ENCODE measurements at places on chromosomes 11 and 22.

GRCh38 chr11:132604431-132604830 lies 927.9 kb downstream of the OPCML start:
- DNase-seq, result no peak

- no peak for DNase-seq
Measured at GRCh38 chr22:42645341-42645937, 3.8 kb downstream of the CYB5R3 start.

- no peak for DNase-seq
Measured at GRCh38 chr11:121654259-121654842, 201.6 kb upstream of the SORL1-AS1 start.

DNA sequence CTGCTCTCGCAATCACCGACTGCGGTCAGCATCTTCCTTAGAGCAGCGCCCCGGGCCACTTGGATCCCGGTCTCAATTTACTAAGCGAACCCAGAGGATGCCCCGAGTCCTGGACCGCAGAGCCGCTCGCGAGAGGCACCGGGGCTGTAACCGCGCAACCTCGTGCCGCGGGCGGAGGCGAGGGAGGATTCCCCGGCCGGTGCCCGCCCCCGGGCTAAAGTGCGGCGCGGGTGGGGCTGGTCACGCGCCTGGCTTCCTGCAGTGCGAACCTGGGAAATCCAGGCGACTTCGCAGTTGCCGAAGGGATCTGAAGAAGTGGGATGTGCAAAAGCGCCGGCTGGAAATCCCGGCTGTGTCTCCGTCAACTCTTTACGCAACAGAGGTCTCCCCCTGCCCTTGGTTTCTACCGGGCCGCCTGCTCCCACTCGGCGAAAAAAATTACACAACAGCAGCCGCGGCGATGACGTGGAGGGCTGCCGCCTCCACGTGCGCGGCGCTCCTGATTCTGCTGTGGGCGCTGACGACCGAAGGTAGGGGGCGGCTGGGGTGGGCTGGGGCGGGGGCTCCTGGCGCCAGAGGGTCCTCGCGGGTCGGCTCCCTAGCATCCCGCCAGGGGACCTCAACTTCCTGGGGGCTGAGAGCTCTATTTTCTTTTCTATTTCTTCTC lies at the start of gene NCR3LG1:
Gene NCR3LG1, plus strand, starts transcription at position 291 of the 667 bp plus-strand sequence. Its CDS starts 170 bp downstream, at position 461.
- DNase-seq, result peak; percentile 77

DNA sequence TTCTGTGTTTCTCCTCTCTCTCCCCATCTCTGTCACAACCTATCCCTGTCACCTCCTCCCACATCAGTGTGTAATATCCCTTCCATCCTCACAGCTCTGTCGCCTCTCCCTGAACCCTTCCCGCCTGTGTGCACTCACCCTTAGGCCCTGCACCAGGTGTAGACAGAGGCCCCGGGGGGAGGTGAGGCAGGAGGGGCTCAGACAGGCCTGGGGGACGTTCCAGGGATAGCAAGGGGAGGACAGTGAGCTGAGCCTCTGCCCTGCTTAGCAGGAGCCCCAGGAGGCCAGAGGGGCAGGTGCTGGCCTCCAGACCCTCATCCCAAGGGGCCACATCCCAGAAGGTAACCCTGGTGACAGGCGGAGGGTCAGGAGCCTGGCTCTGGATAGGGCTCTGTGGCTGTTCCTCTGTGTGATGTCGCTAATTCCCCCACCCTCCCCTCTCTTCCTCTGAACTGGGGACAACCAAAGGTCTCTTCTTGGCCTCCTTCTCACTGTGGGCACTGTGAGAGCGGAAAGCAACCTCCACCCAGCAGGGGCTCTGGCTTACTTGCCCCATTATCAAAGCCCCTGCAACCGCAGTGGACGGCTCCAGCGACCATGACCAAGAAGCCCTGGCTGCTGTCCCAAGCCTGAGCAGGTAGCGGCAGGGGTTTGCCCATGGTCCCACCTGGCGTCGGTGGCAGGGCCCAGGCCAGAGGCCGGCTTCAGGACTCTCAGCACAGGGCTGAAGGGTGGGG lies 35.7 kb downstream of the KCNJ4 start:
- DNase-seq, result no peak

DNA sequence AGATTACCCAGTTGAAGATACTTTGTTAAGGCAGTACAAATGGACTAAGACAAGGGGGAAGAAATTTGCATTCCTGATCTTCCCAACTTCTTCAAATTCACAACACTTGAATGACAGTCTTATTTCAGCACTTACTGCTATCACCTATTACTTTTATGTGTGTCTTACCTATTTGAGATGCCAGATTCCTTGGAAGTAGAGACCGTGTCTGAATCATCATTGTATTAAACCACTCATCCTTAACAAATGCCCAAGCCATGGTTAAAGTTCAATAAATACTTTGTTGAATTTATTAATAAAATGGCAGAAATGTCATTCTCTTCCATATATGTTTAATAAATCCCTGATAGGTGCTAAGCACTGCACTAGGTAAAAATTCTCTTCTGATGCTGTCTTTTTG lies 18.3 kb downstream of the SC5D start:
- no peak for DNase-seq

- no peak for DNase-seq
Measured at GRCh38 chr11:76253416-76253815, 47.1 kb upstream of the WNT11 start.

- DNase-seq, result no peak
Measured at GRCh38 chr22:29201782-29202181, 3.9 kb upstream of the EMID1 start.

DNA sequence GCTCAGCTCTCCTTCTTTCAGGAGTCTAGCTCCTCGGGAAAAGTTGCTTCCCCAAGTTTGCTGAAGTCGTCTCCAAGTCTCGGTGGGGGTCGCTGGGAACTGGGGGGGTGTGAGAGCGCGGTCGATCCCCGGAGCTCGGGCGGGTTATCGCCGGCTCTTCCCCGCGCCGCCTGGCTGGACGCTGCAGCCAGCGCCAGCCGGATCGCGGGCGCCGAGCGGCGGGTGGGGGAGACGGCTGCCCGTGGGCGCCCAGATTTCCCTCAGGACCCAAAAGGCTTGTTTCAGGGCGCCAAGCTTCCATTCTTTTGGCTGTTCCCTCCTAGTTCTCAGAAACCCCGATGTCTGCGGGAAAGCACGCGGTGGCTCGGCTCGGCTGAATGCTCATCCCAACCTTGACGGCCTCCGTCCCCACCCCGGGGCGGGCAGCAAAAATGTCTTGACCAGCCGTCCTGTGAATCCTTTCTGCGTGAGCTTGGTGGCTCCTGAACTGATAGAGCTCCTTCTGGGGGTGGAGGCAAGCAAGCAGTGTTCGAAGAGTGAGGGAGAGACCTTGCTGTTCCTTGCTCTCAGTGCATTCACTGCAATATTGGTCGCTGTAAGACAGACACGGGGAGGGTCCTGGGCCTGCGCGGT lies 1.7 kb downstream of the ZBTB16 start:
- peak; percentile 37 for DNase-seq

GRCh38 chr11:83922953-83923352 lies 636.8 kb upstream of the CCDC90B start:
- no peak for DNase-seq

DNA sequence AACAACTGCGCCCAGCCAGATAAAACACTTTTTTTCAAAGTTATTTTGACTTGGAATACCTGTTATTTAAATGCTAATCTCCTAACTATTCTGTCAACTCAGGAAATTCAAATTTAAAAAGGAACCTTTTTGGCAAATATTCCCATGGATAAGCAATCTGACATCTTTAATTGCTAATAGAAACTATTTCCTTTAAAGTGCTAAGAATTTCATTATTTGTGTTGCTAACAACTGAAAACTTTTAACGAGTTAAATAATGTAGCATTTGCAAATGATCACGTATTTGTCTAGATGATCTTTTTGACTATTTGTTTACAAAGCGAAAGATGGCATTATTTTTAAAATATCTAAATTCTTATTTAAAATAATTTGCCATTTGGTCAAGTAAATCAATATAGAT lies 28.8 kb downstream of the CSTF3 start:
- peak; percentile 33 for DNase-seq

DNA sequence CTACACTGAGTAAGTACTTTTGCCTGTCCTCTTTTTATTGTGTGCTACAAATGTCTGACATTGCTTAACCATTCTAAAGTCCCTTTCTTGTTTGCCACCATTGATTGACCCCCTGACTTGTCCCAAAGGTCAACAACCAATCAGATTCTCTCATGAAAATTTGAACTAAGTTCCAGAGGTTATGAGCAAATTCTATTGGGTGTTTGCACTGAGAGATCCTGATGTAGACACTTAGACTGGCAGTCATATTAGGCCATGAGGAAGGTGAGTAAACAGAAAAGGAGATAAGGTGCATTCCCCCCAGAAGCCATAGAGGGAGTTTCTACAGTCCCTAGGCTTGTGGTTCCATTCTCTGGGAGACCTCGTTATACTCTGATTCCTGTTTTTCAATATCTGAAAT lies 101.3 kb upstream of the E2F8 start:
- no peak for DNase-seq

DNA sequence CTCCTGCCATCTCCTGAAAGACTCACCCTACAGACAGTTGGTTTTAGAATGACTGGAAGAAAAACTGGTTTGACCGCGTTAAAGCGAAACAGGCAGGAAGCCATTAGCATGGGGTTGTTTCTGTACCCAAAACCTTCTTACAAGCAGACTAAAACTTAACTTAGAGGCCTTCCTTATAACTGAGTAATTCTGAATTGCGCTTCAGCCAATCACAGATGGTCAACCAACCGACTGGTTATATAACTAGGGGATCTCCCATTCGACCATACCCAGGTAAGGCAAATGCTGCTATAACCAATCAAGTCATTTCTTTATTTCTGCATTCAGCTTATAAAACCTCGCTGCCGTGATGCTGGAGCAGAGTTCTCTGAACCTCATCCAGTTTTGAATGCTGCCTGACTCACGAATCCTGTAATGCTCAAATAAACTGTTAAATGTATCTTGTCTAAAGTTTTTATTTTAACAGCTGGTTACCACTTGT lies 87.8 kb upstream of the DRD2 start:
- DNase-seq, result peak; percentile 28

DNA sequence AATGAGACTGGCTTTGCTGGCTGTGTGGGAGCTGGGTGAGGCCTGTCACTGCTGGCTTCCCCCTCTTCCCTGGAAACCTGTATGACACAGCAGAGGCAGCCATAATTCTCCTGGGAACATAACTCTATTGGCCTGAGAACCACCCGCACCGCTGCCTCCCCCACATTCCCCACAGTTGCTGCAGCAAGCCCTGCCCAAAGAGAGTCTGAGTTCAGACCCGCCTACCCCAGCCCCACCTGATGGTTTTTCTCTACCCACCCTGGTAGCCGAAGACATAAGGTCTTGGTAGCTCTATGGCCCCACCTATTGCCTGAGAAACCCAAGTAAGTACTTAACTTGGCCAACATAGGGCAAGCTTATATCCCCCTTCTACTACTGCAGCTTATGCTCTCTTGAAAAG lies 174.8 kb downstream of the C11orf91 start:
- peak; percentile 57 for DNase-seq

GRCh38 chr11:88632163-88632562 lies 294.6 kb upstream of the CTSC start:
- DNase-seq, result no peak

GRCh38 chr11:111220721-111221120 lies 24.8 kb upstream of the POU2AF2 start:
- DNase-seq, result no peak

DNA sequence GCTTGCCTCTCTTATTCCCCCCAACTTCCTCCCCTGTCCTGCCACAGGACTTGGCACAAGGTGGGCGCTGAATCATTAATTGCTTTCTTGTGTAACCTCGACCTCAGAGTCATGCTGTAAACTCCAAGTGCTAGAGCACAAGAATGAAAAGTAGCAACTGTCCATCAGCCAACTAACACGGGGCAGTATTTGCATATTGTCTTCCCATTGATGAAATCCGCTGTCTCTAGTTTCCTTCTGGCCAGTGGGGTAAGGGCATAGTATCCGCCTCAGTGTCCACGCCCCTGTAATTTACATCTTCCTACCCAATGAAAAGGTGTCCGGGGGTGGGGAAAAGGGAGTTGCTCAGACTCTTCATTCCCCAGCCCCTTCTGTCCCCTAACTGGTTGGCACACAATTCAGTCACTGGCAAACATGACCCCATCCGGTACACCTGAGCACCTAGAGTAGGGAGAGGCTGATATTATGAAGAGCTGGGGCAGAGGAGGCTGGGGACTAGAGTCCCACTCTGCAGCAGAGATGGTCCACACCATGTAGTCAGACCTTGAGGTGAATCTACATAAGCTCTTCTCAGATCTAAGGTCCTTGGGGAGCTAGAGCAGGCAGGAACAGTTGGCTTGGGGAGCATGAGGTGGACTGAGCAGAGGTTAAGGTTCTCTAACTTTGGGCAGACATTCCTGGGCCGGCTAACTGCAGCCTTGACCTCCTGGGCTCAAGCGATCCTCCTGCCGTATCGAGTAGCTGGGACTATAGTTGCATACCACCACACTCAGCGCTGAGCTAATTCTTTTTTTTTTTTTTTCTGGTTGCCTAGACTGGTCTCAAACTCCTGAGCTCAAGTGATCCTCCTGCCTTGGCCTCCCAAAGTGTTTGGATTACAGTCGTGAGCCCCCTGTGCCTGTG lies 6.8 kb upstream of the GGA1 start:
- DNase-seq, result peak; percentile 97

DNA sequence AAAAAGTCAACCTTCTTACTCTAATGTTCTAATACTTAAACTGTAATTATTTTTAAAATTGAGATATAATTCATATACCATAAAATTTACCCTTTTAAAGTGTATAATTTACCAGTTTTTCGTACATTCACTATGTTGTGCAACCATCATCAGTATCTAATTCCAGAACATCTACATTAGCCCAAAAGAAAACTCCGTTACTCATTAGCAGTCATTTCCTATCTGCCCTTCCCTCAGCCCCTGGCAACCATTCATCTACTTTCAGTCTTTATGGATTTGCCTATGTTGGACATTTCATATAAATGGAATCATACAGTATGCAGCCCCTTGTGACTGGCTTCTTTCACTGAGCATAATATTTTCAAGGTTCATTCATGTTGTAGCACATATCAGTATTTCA lies 22.2 kb downstream of the SGSM3 start:
- no peak for DNase-seq

DNA sequence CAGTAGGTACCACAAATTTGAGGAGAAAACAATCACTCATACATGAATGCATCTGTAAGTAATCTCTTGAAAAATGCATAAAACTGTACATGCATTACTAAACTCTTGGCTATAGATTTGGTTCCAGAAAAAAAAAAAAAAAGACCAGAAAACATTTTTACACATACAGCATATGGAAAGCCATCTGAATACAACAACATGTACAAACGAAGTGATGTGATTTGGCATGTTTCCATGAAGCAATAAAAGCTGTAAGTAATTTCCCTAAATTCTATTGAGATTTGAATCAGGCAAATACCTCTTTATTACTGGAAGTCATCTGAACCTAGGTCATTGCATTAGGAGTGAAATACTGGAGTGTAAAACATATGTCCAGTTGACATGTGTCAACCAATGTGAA lies 31.9 kb upstream of the ZC3H12C start:
- no peak for DNase-seq

GRCh38 chr11:11027288-11027687 lies 169.4 kb upstream of the ZBED5 start:
- DNase-seq, result no peak

- DNase-seq, result peak; percentile 38
Measured at GRCh38 chr11:115505175-115505574, 960 bp upstream of the CADM1 start.
